ENCODE measurements at places on chromosomes 3 and 15. TPM values are rescaled to one million over a fixed set of nuclear protein-coding genes. Genes with fewer than 3 reads are reported as not detected.

Gene HEXA
- 121 TPM for polyA plus RNA-seq

- DNase-seq = no peak
Observed at GRCh38 chr15:28094732-28095521, 4.2 kb downstream of the OCA2 start.

GRCh38 chr3:160953686-160954085 lies 151.5 kb downstream of the B3GALNT1 start:
- DNase-seq = no peak

DNA sequence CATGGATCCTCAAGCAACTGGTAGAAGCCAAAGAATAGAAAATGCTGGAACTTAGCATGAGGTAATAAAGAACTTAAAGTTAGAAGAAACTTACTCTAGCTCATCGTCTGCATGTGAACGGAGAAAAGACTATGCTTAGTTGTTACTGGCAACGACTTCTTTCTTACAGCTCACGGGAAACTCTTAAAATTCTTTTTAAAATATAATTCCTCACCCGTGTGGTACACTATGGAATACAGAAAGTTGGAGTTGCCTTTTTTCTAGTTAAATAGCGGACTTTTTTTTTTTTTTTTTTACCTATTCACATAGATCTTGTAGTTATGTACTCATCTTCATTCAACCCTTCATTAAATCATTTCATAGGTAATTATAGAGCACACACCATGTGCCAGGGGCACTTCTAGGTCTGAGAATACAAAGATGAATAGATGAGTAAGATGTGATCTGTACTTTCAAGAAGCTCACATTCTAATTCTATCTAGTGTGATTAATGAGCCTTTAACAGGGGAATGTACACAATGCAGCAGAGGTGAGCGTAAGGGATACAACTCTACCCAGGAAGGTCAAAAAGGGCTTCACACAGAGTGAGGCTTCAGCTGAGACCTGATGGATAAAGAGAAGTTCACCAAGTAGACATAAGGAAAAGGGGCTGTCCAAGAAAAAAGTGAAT lies 18.4 kb upstream of the KCNMB2 start:
- DNase-seq = no peak

DNA sequence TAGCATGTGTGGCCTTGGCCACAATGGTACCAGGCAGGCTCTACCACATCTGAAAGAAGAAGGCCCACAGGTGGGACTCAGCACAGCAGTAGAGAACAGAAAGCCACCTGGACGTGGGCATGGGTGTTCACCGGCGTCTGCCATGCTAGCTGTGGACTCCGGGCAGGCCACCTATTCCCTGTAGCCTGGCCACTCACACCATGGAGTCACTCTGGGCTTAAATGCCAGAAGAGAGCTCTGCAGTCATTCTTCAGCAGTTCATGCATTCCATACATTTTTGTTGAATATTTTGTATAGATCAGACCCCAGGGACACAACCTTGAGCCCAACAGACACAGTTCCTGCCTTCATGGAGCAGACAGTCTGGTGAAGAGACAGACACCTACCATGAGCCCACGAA lies 138.6 kb downstream of the SRGAP3 start:
- no peak for DNase-seq

DNA sequence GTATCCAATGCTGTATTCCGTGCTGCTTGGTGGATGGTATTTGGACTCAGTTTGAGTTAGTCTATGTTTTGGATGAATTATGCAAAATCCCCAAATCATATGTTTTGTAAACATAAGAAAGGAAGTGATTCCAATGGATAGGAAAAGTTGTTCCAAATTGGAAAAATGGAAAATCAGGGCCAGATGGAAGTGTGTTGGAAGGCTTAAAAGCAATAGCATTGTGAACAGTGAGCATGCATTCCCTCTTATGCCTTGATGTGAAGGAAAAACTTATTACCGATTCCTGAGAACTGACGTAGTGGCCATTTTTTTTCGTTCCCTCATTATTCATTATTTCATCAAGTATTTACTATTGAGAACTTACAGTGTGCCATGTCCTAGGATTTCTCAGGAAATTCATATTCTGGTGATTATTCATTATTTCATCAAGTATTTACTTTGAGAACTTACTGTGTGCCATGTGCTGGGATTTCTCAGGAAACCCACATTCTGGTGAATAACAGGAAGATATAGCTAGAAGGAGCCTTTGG lies 144.1 kb upstream of the TPRG1 start:
- DNase-seq = no peak

GRCh38 chr15:68377766-68378165 lies 54.2 kb downstream of the ITGA11 start:
- DNase-seq = no peak
